ENCODE measurements at places on chromosomes 11 and 22.

DNA sequence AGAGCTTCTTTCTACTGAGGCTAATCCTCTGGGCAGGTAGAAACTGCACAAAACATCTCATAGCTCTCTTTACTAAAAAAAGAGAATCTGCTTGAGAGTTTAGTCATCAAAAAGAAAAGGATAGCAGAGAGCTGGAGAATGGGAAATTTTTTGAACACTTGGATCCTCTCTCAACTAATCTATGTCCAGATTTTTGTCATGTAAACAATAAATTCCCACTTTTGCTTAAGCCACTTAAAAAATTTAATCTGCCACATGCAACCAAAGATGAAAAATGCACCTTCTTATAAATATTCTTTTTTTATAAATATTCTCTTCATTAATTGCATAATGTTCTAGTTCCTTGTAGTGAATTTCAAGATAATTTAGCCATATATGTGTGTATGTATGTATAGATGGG lies 10.5 kb downstream of the OR5D16 start:
- DNase-seq, result no peak

- DNase-seq, result no peak
These were observed 104.0 kb downstream of the MED15 start for GRCh38 chr22:20611418-20611817.

DNA sequence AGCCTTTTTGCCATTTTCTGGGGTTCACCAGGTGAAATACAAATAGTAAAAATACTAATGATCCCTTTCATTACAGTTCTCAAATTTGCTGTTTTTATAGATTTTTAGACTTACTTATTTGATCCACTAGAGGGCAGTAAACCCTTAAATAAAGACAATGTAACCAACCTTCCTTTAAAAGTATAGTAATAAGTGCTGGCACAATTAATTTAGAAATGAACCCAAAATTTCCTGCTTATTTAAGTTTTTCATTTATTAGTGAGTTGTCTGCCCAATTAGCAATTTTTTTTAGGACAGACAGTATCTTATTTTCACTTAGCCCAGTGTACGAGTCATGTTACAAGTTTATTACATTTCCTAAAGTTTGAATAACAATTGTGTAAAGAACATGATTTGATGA lies 4.7 kb downstream of the DDIAS start:
- DNase-seq, result no peak

DNA sequence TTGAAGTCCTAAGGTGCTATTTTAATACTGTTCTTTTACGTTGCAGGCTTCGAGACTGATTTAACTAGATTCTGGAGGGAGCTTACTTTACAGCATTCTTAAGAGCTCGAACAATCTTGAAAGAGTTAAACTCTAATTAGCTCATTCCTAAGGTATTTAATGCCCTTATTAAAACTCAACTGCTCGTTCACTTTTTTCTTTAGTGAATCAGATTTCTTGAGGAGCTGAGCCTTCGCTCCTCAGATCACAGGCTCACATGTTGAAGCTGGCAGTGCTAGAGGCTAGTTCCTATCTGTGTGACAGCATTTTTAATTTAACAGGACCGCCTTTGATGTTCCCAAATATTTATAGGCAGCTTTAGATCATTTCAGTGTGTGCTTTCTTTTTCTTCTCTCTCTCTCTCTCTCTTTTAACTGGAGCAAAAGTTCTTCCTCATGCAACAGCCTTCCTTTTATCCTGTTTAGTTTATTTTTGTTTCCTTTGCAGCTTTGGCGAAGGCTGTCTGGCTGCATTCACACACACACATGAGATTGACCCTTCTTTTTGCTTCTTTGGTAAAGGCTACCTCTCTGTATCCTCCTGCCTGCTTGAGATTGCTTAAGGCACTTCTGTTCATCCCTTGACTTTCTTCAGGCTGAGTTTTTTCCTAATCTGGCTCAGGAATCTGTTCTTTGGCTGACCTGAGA lies 21.0 kb downstream of the ZNRF3 start:
- no peak for DNase-seq
